ENCODE measurements at places on chromosomes 3 and 15.

DNA sequence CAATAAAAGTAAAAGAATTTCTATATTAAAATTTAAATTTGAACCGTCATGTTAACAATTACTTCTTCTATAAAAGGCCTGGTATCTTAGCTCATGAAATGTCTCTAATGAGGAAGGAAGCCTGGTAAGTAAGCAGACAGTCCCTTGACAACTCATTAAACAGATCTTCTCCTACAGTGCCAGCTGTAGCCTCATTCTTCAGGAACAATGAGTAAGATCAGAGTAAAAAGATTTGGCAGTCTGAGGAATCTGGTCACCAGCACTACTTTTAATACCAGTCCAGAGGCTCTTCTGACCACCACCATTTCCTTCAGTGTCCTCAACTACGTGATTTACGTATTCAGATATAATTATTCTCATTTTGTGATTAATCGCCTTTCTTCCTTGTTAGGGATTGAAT lies 955.0 kb upstream of the ALCAM start:
- DNase-seq, result no peak

GRCh38 chr3:133661454-133662277 lies at the start of gene TOPBP1:
TSS of gene TOPBP1 (minus strand) at chr3:133661941. CDS start at chr3:133661127, 814 bp downstream.
- peak; percentile 74 for DNase-seq

DNA sequence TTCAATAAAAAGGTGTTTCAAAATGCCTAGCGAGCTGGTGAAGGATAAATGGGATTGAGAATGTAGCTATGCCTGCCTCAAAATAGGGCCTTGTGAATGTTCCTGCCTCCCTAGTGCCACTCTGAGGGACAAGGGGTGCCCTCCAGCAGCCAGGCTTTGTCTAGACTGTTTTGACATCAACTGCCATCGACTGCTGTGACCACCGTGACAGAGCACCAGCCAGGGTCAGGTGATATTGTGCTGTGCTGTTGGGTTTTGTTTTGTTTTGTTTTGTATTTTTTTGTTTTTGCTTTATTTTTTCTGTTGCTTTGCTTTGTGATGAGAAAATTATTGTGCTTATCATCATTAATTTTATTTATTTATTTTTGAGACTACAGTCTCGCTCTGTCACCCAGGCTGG lies 144.8 kb downstream of the SMAD6 start:
- DNase-seq, result no peak

DNA sequence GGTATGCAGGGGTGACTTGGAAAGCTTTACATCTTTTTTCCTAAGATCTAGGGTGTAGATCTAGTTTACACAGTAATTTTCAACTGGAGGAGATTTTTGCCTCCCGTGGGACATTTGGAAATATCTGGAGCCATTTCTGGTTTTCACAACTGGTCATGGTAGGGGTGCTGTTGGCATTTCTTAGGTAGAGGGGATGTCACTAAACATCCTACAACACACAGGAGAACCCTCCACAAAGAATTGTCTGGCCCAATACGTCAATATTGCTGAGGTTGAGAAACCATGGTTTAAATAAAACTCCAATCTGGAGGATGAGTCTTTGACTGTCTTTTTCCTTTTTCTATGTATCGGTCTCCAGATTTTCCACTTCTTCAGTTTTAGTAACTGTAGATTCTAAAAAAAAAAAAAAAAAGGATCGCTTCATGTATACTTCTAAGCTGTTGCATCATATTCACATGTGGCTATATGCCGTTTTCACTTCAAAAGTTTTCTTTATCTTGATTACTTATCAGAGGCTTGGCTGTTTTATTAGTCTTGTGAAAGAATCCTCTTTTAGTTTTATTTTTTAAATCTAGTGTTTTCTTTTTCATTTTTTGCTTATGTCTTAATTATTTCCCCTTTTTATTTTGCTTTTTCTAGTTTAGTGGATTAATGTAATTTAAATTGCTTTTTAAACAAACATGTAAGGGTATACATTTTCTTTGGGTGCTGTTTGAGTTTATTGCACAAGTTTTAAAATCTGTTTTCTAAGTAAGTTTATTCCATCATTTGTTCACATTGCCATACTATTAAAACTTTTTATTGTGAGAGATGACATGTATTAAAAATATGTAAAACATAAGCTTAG lies 21.2 kb downstream of the UBE2Q2 start:
- DNase-seq, result no peak

GRCh38 chr3:192897005-192897404 lies 20.7 kb downstream of the MB21D2 start:
- no peak for DNase-seq

GRCh38 chr3:71398157-71398836 lies 185.2 kb downstream of the FOXP1 start:
- no peak for DNase-seq

GRCh38 chr3:27542476-27542875 lies 58.3 kb upstream of the SLC4A7 start:
- no peak for DNase-seq

DNA sequence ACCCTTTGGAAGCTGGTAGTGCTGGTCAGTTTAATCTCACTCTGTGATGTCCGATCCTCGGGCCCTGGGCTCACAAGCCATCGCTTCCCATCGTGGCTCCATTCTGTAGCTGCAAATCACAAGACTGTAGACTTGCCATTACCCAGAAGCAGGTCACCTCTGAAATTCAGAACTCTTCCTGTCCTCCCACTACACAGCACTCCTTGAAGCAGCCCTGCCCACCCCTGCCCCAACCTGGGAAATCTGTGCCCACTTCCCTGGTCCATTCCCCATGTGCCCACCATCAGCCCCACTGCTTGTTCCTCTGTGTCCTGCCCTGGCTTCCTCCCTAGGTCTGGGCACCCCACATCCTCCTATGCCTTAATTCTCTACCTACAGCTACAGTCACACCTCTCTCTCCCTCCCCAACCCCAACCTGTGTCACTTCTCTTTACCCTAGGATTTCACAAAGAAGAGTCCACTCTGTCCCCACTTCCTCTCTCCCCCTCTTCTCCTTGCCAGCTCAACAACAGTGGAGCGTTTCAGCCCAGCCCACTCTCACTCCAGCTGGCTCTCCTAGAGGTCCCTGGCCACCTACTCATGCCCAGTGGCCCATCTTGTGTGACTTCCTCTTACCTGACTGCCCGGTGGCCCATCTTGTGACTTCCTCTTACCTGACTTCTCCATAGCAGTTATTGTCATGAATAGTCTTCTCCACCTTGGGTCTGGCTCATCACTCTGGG lies 8.3 kb downstream of the ZNF710 start:
- no peak for DNase-seq

- peak; percentile 48 for DNase-seq
These were observed 1.2 kb downstream of the CHST2 start for GRCh38 chr3:143120716-143121240.
